ENCODE measurements at places on chromosomes 3 and 15.

DNA sequence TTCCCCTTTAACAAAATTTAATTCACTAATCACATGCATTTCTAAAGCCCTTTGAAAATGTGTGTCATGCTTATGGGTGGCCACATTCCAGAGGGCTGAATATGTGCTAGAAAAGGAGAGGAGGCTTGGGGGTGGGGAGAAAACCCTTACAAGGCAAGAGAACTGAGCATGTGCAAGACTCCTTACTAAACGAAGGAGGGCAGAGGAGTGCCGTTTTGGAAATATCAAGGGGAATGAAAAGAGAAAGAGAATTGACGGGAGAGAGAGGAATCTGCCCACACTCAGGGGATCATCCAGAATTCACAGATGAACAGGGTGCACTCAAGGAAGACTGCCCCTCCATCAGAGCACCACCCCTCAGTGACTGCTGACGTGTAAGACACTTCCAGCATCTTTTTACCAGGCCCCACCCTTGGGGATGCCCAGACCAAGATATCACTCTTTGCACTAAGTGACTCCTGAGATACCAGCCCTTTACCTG lies 37.9 kb upstream of the TSC22D2 start:
- DNase-seq: no peak

- DNase-seq: no peak
Measured at GRCh38 chr15:67825881-67826716, 790 bp downstream of the SKOR1 start.

GRCh38 chr3:170565495-170565894 lies 20.4 kb downstream of the SLC7A14 start:
- DNase-seq: no peak

- DNase-seq: no peak
Measured at GRCh38 chr3:112629425-112629824, 11.5 kb downstream of the CCDC80 start.

- no peak for DNase-seq
Measured at GRCh38 chr3:58635371-58636285, 30.9 kb downstream of the FAM3D start.

DNA sequence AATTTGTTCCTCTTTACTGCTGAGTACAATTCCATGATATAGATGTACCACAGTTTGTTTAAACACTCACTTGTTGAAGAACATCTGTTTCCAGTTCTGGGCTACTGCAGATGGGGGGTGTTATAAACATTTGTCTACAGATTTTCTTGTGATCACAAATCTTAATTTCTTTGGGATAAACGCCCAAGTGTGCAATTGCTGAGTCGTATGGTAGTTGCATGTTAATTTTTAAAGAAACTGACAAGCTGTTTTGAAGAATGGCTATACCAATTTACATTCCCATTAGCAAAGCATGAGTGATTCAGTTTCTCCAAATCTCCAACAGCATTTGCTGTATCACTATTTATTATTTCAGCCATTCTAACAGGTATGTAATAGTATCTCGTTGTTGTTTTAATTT lies 242.0 kb upstream of the MRPL3 start:
- DNase-seq: no peak

GRCh38 chr3:134232151-134232550 lies 18.5 kb downstream of the RYK start:
- DNase-seq: no peak

GRCh38 chr3:12532182-12532581 lies 13.1 kb downstream of the MKRN2OS start:
- no peak for DNase-seq

GRCh38 chr3:49534581-49535441 lies 19.5 kb upstream of the BSN start:
- no peak for DNase-seq

- DNase-seq: no peak
Measured at GRCh38 chr15:36758800-36759199, 179.4 kb downstream of the CDIN1 start.

DNA sequence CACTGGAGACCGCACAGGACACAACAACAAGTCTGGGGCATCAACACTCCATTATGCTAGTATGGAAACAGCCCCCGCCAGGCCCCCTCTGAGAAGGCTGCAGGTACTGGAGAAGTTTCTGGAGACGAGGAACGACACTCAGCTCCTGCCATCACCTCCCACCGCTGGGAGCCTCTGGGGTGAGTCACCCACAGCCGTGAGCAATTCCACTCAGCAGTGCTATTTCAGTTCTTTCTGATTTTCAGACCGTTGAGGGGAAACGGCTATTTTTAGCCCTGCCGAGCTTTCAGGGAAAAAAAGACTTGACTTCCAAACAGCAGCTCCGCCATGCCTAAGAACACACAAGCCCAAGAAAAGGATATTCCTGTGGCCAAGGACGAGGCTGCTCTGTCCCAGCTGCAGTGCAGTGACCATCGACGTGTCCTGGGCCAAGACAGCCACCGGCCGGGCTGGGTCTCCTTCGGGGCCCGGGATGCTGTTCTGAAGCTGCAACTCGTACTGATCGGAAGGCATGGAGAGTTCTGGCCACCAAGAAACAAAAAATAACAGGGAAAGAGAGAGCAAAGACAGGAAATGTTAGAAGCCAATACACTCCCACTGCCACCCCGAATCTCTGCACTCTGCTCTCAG lies 40.8 kb downstream of the NUP210 start:
- DNase-seq: no peak

Data from stimulated activated CD4-positive, alpha-beta T cell treated with anti-CD3 and anti-CD28 coated beads, Interleukin-1b, Interleukin-23, amount 100 ng/mL, for 24 hours (primary cell).